ENCODE measurements at places on chromosomes 12 and 14.

GRCh38 chr14:67586369-67586768 is 13.7 kb downstream of the PIGH start:
- no peak for DNase-seq

DNA sequence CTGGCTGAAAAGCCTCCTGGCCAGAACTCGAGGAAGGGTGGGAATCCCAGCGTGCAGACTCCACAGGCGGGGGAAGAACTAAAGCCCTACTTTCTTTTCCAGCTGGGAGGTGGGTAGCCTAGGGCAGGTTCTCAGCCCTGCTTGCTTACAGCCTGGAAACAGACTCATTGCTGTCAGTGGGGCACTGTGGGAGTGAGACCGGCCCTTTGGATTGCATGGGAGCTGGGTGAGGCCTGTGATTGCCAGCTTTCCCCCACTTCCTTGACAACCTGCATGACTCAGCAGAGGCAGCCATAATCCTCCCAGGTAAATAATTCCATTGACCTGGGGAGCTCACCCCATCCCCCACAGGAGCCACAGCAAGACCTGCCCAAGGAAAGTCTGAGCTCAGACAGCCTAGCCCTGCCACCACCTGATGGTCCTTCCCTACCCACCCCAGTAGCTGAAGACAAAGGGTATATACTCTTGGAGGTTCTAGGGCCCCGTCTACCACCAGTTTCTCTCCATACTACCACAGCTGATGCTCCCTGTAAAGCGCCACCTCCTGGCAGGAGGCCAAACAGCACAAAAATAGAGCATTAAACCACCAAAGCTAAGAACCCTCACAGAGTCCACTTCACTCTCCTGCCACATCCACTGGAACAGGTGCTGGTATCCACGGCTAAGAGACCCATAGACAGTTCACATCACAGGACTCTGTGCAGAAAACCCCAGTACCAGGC is 294.1 kb downstream of the SEC23A start:
- peak; percentile 2 for DNase-seq

DNA sequence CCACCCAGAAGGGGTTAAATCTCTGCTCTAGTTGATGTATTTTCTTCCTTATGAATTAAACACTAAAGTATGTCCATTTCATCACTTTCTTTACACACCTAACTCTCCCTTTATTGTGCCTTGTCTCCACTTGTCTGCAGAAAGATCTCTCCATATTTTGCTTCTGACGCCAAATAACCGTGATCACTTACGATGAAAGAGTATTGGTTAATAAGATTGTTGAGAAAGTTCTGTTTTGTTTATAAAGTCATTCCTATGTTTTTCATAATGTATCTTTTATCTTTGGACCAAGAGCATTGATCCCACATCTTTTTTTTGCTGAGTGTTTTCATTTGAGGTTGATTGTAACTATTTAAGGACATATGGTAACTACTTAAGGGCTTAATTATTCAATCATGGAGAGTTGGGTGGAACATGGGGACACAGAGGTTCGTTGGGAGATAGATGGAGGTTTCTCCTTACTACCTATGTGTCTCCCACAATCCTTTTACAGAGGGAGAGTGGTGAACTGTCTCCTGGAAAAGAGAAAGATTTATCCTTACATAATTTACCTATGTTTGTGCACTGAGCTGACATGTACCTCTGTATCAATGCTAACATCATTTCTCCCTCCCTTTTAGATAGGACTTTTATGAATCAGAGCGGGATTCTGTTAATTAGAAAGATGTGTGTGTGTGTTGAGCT is 120.7 kb upstream of the SLC38A2 start:
- no peak for DNase-seq

DNA sequence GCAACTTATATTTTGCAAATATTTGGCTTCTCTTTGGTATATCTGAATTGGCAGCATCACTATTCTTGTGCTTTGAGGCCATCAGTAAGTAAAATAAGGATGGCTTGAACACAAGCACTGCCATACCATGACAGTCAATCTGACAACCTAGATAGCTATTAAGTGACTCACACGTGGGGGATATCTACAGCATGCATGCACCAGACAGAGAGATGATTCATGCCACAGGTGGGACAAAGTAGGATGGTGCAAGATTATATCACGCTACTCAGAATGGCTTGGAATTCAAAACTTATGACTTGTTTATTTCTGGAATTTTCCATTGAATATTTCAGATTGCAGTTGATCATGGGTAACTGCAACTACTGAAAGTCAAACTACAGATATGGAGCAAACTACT is 675.6 kb upstream of the MDGA2 start:
- DNase-seq, result no peak

GRCh38 chr14:37469650-37470049 is 125.4 kb downstream of the FOXA1 start:
- DNase-seq, result no peak
